AG20443 (cell line): ENCODE measurements at places on chromosomes 3 and 15.

- DNase-seq: no peak
Observed at GRCh38 chr15:62407216-62407615, 242.1 kb upstream of the C2CD4B start.

DNA sequence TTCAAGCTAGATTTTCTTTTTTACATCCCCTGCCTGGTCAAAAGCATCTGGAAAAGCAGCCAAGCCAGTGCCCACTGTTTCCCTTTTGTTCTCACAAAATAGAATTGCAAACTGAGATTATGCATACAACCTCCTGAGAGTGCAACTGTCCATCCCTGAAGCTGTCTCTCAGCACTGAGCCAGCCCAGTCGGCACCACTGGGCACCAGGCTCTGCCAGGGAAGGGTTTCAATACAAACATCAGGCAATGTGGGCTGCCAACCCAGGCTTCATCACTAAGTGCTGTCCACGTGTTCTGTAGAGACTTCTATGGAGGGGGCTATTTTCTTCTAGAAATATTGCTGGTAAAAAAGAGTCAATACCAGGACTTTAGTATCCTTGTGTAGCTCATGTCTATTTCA, 356.3 kb upstream of the TBL1XR1 start:
- DNase-seq: no peak

DNA sequence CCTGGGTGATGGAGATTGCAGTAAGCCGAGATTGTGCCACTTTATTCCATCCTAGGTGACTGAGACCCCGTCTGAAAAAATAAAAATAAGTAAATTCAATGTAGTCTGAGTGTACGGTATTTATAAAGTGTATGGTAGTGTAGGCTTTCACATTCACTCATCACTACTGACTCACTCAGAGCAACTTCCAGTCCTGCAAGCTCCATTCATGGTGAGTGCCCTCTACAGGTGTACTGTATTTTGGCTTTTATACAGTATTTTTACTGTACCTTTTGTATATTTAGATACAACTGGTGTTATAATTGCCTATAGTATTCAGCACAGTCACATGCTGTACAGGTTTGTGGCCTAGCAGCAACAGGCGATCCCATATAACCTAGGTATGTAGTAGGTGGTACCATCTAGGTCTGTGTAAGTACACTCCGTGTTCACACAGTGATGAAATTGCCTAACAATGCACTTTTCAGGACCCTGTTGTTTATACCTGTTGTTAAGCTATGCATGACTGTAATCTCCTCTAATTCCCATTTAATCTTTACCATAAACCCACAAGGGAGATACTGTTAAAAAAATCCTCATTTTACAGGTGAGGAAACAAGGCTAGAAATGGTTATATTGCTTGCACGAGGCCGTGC, 19.3 kb downstream of the CACNA1D start:
- no peak for DNase-seq

GRCh38 chr15:65326117-65326526, 21.6 kb downstream of the RNU5B-1 start:
- no peak for DNase-seq

DNA sequence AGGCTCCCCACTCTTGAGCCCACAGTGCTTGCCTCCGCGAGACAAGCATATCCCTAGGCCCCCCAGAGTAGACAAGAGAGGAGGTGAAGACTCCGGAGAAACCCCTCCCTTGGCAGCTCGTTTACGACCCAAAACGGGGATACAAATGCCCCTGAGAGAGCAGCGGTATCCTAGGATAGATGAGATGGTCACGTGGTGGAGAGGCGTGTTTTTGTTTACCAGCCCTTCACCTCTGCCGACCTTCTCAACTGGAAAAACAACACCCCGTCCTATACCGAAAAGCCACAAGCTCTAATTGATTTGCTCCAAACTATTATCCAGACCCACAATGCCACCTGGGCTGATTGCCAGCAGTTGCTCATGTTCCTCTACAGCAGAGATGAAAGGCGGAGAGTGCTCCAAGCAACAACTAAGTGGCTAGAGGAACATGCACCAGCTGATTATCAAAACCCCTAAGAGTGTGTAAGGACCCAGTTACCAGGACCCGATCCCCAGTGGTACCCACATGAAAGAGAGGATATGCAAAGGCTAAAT, 99.5 kb upstream of the OSBPL11 start:
- no peak for DNase-seq

GRCh38 chr3:21672303-21672702, 78.7 kb downstream of the ZNF385D start:
- peak; percentile 83 for DNase-seq

GRCh38 chr3:188389711-188390342, 235.9 kb downstream of the LPP start:
- DNase-seq: peak; percentile 56

DNA sequence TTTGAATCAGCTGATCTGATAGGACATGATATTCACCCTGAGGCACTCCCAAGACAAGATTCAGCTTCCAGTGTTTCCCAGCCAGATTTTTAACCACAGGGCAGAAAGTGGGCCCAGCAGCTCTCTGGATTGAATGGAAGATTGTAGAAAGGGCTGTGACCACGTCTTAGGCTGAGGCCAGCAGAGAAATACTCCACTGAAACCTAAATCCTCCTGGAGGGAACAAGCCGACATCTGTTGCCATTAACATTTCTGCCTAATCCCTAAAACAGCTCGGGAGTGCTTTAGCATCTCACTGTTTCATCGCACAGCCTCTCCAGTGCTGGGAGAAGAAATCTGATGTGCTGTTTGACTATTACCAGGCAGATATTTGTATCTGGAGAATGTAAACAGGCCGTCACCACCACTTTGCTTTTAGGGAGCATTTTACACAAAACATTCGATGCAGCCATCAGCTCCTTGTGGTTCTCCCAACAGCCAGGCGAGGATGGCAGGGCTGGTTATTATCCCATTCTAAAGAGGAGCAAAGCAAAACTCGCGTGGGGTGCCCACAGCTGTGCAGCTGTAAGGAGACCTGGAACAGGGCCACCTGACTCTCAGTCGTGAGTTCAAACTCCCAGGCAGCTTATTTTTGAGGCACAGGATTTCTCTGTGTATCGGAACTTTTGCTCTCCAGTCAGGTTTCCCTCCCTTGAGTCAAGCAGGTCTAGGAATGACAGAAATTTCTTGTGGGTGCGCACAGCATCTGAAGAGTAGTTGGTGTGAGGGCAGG, 117.4 kb downstream of the LIPC start:
- DNase-seq: no peak

DNA sequence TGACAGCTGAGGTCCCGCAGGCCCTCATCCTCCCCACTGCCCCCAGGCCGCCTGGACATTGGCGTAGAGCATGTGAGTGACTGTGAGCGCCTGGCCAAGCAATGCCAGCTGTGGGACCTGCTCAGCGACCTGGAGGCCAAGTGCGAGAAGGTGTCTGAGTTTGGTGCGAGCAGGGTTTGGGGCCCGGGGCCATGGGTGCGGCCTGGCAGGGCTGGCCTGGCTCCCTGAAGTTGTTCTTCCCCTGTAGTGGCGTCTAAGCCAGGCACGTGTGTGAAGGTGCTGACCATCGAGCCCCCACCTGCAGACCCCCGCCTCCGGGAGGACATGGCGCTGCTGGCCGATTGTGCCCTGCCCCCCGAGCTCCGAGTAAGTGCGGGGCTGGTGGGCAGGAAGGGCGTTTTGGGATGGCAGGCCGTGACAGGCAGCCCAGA, 4.2 kb downstream of the ABTB1 start:
- DNase-seq: no peak

GRCh38 chr3:175274474-175275218, 415.5 kb downstream of the NAALADL2 start:
- no peak for DNase-seq

GRCh38 chr3:71318458-71318827, 265.1 kb downstream of the FOXP1 start:
- no peak for DNase-seq

DNA sequence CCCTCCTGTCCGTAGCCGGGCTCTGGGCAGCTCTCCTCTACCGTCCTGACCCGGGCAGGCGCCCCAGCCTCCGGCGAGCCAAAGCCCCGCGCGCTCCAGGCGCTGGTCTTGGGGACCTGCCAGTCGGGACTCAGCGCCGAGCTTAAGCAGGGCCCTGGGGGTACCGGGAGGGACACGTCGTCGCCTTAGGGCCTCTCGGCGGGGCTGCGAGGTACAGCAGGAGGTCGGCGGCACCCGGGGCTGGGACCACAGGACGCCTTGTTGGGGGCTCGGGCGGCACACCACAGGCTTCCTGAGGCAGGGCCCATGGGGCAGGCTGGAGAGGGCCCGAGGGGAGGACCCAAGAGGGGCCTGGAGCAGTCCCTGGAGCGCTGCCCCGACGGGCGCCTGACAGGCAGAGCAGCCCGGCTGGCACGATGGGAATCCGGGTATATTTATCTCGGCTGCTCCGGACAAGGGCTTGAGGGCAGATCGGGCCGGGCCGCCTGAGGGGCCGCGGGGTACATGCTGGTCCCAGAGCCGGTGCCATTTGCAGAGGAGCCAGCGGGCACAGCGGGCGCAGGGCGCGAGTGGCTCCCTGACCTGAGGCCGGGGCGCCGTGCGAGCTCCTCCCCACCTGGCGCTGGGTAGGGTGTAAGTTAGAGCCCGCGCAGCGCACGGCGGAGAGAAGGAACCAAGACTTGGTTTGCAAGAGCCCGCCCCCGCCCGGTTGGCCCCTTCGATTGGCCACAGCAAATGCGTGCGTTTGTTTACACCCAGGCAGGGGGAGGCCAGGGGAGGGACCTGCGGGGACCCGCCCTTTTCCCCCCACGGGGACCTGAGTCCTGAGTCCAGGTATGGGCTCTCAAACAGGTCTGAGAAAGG, 574 bp downstream of the SLC38A3 start:
- DNase-seq: peak; percentile 38

DNA sequence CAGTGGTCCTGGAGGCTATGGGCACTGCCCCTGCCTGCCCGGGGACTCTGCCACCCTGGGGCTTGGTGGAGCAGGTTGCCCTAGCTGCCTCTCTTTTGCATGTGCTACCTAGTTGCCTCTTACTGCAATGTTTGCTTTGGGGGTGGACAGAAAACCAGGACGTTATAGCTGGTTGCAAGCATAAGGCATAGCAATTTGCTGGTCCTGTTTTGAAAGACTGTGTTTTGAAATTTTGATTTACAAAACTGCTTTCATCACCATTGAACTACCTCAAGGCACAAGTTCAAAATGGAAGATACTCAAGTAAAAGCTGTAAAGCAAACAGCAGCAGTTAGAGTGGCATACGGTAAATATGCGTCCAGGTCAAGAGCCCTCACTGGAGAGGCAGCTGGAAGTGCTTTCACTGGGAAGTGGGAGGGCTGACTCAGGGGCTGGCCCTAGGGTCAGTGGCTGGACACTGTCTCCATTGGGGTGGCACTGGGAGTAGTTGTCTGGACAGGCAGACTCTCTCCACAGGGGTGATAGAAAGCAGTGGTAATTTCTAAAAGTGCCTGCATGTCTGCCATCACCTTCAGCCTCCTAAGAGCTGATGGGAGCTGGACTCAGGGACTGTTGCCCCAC, 138.1 kb downstream of the CHDH start:
- DNase-seq: no peak

GRCh38 chr3:153246806-153247205, 84.8 kb downstream of the RAP2B start:
- DNase-seq: peak; percentile 70

DNA sequence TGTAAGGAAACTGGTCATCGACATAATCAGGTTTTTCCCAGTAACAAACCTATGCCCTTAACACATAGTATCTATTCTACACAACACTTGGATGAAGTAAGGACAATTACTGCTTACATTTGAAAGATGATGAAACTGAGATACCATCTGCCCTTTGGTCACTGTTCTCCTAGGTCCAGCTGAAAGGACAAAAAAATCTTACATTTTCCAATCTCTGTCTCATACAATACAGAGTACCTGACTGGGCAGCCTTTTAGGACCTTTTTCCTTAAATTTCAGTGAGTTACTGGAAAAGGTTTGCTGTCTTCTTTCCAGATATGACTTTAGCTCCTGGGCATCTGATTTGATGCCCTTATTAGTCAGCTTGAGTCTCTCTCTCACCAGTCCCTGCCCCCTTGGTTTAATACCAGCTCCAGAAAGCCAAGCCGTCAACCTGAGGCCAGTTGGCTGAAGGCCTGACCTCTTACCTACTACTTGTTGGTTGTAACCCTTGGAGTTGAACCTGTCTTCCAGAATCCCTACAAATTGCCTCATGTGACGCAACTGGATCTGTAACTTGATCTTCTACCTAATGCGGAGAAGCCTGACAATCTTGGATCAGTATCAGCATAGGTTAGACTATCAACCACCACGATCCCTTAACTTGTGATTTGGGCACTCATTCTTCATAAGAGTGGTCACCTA, 355.3 kb upstream of the ZNF385D start:
- DNase-seq: no peak

DNA sequence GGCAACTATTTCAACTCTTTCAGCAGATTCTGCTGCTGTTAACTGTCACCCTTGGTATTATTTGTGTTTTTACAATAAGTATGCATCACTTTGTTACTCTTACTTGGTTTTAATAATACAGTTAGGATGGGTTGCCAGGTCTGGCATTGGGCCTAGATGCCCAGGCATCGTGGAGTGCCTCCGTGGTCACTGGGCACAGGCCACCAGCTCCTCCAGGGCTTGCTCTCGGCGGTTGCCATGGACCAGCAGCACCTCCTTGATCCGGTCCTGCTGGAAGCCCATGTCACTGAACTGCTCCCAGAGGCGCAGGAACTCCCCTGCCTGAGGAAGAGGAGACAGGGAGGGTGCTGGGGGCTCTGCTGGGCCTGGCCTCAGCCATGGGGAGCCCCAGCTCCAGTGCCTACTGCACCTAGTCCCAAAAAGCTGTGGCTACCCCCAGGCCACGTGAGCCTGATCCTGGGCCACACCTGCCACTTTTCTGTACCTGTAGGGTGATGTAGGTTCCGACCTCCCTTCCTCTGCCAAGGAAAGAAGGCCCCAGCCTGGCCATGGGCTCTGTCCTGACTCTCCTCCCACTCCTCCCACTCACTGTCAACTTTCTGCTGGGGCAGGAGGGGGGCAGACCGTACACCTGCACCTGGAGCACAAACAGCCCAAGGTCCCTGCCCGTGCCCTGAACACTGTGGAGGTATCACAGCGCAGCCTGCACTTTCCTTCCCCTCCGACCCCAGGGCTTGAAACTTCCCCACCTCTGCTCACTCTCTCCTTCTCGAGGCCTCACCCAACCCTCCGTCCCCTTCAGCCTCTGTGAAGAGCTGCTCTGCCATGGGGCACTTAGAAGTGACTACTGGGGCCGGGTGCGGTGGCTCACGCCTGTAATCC, 16.6 kb downstream of the KBTBD13 start:
- DNase-seq: no peak
